Activated CD4-positive, alpha-beta memory T cell treated with anti-CD3 and anti-CD28 coated beads for 36 hours (primary cell): ENCODE measurements at places on chromosomes 4 and X. TPM values are rescaled to one million over a fixed set of nuclear protein-coding genes. Genes with fewer than 3 reads are reported as not detected.

GRCh38 chr4:152356428-152357034, 179.4 kb downstream of the FBXW7 start:
- H3K36me3 ChIP-seq = no peaks in the 10 kb centered on the region
- no peak overlapping the region for H3K4me3 ChIP-seq
- peaks cover 24% of the 10 kb centered on the region for H3K4me1 ChIP-seq
- no peak overlapping the region for H3K27ac ChIP-seq
- H3K27me3 ChIP-seq = no peaks in the 10 kb centered on the region

GRCh38 chr4:140152013-140152703, 1.8 kb downstream of the MAML3 start:
- H3K27me3 ChIP-seq = peaks cover 28% of the 10 kb centered on the region
- DNase-seq = peak; percentile 77
- peak overlapping the region; percentile 49 for H3K27ac ChIP-seq
- H3K4me1 ChIP-seq = peaks cover 41% of the 10 kb centered on the region

Gene HNRNPDL
- 264 TPM for total RNA-seq

Gene ACE2
- total RNA-seq = not detected
